Activated T-helper 17 cell treated with anti-CD3 and anti-CD28 coated beads, Interleukin-2, amount 50 U/mL, for 72 hours (primary cell): ENCODE measurements at places on chromosomes 13 and 19. TPM values are rescaled to one million over a fixed set of nuclear protein-coding genes. Genes with fewer than 3 reads are reported as not detected.

Gene PHF11
- total RNA-seq, result 94.8 TPM

Gene CACNA1A
- total RNA-seq, result 2.5 TPM

Gene CALR
- total RNA-seq, result 502 TPM

Gene NCAN
- not detected for total RNA-seq

Gene EXOC3L2
- not detected for total RNA-seq

Gene GZMM
- total RNA-seq, result 31.3 TPM

Gene SYNGR4
- total RNA-seq, result not detected

Gene TMEM38A
- total RNA-seq, result 0.74 TPM

Gene PIAS4
- total RNA-seq, result 32.8 TPM

Gene ZNF724
- total RNA-seq, result 11.8 TPM

Gene ZNF253
- 15.7 TPM for total RNA-seq

GRCh38 chr19:33828266-33829075, 31.8 kb downstream of the KCTD15 start:
- ATAC-seq, result no peak

- ATAC-seq, result peak; percentile 87
Measured at GRCh38 chr19:13207846-13208671, 57.8 kb downstream of the IER2 start.

- ATAC-seq, result peak; percentile 36
Measured at GRCh38 chr19:42279902-42280814, 11.1 kb downstream of the CIC start.

DNA sequence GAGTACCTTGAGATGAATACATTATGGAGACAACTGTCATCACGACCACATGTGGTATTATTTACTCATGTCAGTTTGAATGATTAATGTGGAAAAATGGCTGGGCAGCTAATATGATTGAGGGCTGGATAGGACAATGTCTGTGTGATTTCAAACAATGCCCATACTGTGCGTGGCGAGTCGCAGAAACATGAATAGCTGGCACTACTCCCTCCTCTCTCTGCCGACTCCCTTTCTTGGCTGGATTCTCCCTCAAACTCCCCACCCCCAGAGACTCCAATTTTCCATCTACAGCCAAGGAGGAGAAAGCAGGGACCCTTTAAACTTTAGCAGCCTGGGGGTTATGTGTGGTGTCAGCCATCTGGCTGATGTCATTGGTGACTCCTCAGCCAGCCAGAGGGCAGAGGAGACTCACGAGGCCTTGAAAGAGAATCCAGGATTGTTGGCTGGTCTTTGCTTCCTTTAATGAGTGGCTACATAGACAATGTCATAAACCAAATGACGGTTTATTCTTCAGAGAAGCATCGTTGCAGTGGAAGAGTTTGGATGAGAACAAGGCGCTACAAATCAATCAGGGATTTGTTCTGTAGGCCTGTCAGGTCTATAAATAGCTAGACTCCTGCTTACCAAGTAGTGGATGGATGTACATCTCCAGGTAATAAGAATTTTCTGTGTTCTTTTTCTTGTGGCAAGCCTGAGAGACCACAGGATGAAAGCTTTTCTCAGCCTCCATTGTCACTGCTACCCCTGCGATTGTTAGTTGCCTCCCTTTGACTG, 165.6 kb downstream of the DLEU7 start:
- no peak for ATAC-seq

- ATAC-seq, result peak; percentile 67
Measured at GRCh38 chr13:73556902-73557301, 498.1 kb downstream of the KLF5 start.

- no peak for ATAC-seq
Measured at GRCh38 chr19:41566001-41566400, 10.0 kb upstream of the CEACAM21 start.

DNA sequence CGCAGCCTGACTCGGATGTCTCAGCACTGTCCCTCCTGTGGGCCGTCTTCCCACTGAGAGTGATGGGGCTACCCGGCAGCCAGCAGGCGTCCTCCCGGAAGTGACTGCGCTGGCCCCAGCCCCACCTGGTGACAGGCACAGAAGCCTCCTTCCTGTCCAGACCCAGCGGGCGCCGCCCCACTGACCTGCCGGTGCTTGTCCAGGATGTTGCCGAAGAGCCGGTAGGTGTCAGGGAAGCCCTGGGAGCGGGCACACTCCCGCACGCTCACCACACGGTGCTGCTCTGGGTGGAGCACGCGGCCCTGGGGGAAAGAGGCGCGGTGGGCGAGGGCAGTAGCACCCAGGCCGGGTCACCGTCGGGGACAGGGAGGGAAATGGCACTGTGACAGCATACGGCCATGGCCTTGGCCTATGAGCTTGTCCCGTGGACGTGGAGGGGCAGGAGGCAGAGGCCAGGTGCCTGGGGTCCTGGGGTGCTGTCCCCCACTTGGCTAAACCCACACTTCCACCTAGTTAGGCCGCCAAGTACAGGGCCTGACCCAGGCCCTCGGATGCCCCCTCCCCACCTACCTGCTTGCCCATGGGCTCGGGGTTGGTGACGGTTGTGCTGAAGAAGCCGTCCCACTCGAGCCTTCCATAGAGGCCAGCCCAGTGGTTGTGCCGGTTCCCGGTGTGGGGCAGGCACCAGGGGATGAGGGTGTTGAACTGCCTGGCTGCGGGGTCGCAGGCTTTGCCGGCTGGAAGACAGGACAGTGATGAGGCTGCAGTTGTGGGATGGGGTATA, 16.0 kb upstream of the EIF3G start:
- ATAC-seq, result no peak

GRCh38 chr19:45876411-45877197, 9.3 kb downstream of the IRF2BP1 start:
- peak; percentile 38 for ATAC-seq

DNA sequence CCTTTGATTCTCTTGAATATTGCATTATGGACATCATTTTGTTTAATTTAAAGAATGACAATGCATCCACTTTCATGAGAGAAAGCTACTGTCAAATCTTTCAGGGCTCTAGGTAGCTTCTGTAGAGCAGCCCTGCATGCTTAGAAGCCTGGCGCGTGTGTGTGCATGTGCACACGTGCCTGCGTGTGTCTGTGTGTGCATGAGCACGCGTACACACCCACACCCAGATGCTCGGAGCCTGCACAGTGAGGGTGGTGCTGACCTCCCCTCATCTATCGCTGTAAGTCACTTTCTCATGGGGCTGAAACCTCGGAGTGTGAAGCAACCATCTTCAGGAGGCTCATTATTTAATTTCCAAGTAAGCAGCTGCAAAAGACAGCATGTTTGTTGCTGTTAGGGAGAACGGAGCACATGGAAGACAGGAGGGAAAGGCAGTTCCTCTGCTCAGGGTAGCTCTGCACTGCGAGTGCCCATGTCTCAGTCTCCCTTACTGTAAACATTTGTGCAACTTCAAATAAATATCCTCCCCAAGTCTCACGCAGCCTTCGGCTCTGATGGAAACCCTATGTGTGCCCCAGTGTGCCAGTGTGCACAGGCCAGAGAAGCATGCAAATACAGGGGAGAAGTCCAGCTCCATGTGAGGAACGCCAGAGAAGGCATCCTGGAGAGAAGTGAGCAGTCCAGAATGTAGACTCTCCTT, 22.8 kb downstream of the TSHZ3 start:
- ATAC-seq, result no peak

- peak; percentile 72 for ATAC-seq
Measured at GRCh38 chr19:14479975-14480699, 5.0 kb upstream of the PTGER1 start.

GRCh38 chr19:43639519-43640423, at the start of gene CADM4:
CADM4 (minus strand) TSS chr19:43639850; CDS start chr19:43639790, 60 bp downstream.
- ATAC-seq, result peak; percentile 89

DNA sequence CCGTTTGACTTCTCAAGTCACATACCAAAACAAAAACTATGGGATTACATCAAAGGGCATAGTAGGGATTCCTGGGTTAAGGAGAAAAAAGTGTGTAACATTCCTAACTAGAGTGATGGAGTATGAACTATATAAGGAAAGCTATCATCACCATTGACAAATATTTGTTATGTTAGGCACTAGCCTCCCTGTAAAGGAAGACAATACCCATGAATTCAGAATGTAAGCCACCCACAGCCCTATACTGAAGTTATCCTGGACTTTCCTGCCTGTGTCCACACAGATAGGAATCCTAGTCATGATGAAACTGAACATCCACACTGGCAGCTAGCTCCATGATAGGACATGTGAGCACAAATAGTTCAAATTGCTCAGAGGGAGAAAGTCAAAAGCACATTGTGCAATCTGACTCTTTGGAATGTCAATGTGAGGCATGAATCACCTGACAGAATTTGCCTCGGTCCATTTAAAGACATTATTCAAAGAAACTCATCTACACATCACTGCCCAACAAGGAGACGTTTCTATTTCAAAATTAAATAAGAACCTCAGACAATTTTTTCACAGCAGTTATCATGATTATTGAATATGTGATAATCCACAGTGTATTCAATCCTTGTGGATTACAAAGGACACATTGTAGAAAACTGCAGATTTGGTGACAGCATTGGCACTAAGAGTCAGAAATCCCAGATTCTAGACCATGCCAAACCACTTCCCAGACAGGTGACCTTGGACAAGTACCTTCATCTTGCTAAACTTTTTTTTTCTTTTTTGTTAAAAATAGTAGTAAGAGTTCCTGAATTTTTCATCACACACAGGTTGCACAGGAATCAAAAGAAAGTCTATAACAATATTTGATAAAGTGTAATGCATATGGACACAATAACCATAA, 529.3 kb downstream of the IRS2 start:
- no peak for ATAC-seq

DNA sequence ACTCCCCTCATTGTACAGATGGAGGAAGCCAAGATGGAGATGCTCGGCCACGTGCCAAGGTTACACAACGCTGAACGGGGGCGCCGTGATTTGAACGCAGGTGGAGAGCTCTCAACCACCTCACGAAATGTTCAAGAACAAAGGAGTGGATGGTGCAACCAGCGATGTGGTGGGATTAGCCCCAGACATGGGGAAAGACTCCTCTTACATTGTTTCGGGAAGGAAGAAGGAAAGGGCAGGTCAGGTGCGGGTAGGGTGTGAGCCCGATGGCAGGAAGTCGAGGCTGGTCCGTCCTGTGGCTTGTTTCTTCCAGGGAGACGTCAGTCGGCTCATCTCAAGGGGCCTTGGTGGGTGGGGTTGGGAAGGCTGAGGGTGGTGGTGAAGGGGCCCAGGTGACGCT, 7.1 kb upstream of the KLK14 start:
- ATAC-seq, result no peak

- ATAC-seq, result no peak
Measured at GRCh38 chr13:26716984-26717383, 43.6 kb downstream of the GPR12 start.

DNA sequence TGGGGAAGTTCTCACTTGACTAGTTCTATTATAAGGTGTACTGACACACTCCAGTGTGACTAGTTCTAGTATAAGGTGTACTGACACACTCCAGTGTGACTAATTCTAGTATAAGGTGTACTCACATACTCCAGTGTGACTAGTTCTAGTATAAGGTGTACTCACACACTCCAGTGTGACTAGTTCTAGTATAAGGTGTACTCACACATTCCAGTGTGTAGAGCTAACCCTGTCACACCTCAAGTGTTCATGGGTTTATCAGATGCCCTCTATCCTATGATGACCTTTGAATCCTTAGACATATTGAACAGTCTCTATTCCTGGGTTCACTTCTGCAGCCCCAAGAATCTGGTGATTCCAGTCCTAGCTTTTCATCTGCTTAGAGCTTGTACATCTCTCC, 54.6 kb upstream of the MYO16 start:
- peak; percentile 39 for ATAC-seq

- ATAC-seq, result no peak
Measured at GRCh38 chr13:78485803-78486202, 117.5 kb downstream of the POU4F1 start.

- ATAC-seq, result no peak
Measured at GRCh38 chr19:18493440-18494266, 28.2 kb downstream of the ELL start.

DNA sequence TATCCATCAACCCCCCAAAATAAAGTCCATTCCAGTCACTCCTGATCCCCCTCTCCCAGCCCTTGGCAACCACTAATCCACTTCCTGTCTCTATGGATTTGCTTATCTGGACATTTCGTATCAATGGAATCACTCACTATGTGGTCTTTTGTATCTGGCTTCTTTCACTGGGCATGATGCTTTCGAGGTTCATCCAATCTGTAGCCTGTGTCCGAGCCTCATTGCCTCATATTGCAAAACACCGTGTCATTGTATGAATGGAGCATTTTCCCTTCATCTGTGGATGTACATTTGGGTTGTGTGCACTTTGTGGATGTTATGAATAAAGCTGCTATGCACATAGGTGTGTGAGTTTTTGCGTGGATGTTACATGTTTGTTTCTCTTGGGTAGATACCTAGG, 1.4 kb upstream of the FZR1 start:
- no peak for ATAC-seq

GRCh38 chr19:1000591-1001537, 645 bp downstream of the GRIN3B start:
- ATAC-seq, result no peak

DNA sequence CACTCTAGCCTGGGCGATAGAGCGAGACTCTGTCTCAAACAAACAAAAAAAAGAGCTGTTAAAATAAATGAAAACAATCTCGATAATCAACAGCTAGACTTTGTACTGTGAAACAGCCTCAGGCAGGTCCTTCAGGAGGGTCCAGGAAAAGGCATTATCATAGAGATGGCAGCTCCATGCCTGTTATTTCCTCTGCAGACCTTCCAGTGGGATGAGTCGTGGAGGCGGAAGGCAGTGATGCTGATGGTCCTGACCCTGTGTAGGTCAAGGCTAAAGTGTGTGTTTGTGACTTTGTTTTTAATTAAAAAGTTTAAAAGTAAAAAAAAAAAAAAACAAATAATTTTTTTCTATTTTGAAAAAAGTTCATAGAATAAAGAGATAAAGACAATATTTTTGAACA, 117.4 kb downstream of the TNFRSF19 start:
- ATAC-seq, result no peak

DNA sequence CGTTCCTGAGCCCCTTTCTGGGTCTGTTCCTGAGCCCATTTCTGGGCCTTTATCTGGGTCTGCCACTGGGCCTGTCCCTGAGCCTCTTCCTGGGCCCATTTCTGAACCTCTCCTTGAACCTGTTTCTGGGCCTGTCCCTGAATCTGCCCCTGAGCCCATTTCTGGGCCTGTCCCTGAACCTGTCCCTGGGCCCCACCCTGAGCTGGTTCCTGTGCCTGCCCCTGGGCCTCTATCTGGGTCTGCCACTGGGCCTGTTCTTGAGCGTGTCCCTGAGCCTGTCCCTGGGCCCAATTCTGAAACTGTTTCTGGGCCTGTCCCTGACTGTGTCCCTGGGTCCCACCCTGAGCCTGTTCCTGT, 40.4 kb upstream of the GRTP1 start:
- no peak for ATAC-seq

DNA sequence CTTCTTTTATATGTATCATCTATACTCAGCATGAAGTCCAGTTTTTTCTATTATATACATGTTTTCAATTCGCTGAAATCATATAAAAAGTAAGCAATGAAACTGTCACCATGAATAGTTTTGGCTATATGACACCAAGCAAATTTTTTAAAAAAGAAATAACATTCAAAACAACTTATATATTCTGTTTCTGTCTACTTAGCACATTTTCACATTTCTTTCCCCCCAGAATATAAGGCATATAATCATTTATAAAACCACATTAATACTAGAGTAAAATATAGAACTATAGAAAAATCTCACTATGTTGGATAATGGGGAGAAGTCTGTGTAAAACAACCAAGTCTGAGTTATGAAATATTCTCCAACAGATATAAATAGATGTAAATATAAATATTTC, 33.1 kb downstream of the POSTN start:
- no peak for ATAC-seq

GRCh38 chr19:45321848-45322247, 827 bp downstream of the CKM start:
- ATAC-seq, result no peak

GRCh38 chr13:46341112-46341711, 45.8 kb downstream of the RUBCNL start:
- ATAC-seq, result peak; percentile 97
